ENCODE measurements at places on chromosomes 12 and 14.

DNA sequence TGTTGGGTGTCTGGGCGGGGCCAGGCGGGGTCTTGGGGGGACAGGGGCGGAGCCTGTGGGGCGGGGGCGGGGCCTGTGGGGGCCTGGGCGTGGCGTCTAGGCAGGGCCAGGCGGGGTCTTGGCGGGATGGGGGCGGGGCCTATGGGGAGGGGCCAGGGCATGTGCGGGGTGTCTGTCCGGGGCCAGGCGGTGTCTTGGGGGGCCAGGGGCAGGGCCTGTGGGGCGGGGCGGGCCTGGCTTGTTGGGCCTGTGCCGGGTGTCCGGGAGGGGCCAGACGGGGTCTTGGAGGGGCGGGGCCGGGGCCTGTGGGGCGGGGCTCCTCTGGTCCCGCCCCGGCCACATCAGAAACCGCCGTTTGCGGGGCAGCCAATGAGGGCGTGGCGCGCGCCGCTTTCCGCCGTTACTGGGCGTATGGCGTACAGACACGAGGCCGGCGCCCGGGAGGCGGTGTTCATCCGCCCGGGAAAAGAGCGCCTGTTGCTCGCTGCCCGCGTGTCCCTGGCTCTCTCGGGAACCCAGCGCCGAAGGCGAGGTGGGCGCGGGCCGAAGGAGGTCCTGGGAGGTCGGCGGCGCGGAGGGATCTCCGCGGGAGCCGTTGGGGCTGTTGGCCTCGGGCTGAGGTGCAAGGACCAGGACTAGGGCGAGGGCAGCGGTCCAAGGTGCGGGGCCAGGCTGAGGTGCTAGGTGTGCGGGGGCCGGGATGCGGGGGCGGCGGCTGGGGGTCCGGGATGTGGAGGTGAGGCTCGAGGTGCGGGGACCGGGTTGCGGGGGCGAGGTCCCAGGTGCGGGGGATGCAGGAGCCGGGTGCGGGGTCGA is at the start of gene PIWIL1:
Gene PIWIL1, plus strand, starts transcription at position 400 of the 816 bp plus-strand sequence. CDS start 4,705 bp downstream, outside the sequence.
- DNase-seq = no peak

- no peak for DNase-seq
Measured at GRCh38 chr12:25311506-25311905, 60.8 kb upstream of the KRAS start.

DNA sequence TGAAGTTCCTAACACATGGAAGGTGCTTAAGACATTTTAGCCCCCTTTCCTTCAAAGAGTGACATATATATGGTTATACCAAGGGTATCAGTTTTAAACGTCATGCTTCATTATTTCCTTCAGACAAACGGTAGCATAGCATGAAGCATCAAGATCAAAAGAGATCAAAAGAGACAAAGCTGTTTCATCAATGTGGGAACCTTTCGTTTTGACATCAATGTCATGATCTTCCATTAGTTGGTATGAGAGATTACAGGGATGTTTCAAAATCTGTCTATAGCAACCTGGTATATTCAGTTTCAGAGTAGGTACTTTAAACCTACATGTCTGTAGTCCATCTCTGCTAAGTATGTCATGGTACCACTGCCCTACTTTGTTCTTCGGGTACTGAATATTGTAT is 28.3 kb downstream of the PUS7L start:
- DNase-seq = no peak

- DNase-seq = no peak
Measured at GRCh38 chr12:22808860-22809259, 183.9 kb downstream of the ETNK1 start.

GRCh38 chr12:90216815-90217214 is 508.2 kb upstream of the ATP2B1 start:
- DNase-seq = no peak

DNA sequence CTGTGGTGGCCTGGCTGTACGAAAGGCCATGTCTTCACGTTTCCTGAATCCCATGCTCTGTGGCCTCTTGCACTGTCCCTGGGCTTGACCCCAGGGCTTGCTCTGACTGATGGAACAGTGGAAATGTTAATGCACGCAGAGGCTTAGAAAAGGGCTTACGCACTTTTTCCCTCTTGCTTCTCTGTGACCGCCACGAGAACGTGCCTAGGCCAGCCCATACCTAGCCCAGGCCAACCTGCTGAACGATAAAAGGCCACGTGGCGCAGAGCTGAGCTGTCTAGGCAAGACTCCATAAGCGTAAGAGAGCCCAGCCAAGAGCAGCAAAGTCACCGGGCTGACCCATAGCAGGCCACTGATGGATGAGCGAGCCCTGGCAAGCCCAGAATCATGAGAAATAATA is 18.3 kb downstream of the TTC7B start:
- no peak for DNase-seq

DNA sequence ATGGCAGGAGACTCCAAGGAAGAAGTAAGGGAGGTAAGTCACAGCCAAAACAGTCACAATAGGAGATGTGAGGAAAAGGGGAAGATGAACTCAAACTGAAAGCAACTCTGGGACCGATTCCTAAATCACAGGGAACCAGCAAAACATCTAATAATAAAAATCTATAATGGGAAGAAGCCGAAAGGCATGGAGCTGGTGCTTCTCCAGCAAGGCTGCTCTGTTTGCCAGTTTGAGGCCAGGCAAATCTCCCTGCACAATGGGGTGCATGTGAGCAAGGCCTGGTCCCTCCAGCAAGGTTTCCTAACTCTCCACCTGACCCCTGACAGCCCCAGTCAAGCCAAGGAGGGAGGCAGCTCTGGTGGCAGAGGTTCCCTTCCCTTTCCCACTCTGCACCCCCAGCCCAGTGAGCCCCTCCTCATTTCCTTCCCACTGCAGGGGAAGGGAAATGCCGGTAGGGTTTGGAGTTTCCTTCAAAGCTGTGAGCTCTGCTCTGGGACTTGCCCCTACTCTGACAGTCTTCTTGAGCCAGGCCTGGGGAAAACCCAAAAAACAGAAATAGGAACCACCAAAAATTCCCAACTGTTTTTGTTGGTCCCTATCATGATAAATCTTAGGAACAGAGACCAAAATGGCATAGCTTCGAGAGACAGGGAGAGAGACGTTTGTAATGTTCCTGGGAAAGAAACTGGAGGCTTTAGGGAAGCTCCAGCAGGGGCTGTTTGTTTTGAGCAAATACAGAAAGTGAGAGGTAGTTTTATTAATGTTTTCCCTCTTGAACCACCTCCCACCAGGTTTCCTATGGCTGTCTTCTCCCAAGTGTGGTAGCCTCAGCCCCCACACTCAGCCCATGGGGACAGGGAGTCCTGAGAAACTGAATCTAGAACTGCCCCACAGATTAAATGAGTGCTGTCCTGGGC is 34.6 kb downstream of the FMNL3 start:
- no peak for DNase-seq

GRCh38 chr12:115569345-115570068 is 708.0 kb downstream of the MED13L start:
- no peak for DNase-seq

DNA sequence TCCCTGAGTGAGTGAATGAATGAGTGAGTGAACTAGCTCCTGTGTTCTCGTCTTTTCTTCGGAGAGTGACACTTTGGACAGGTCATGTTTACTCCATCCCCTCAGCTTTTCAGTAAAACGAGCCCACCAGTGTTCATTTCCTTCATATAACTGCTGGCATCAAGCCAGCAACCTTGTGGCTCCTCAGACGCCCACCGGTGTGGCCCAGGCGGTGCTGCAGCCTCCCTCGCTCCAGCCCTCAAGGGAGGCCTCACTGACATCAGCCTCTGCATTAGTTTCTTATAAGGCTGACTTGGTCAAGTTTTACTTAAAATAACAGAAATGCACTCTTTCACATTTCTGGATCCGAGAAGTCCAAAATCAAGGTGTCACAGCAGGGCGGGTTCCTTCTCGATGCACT is 188.0 kb downstream of the ZFP36L1 start:
- DNase-seq = no peak

DNA sequence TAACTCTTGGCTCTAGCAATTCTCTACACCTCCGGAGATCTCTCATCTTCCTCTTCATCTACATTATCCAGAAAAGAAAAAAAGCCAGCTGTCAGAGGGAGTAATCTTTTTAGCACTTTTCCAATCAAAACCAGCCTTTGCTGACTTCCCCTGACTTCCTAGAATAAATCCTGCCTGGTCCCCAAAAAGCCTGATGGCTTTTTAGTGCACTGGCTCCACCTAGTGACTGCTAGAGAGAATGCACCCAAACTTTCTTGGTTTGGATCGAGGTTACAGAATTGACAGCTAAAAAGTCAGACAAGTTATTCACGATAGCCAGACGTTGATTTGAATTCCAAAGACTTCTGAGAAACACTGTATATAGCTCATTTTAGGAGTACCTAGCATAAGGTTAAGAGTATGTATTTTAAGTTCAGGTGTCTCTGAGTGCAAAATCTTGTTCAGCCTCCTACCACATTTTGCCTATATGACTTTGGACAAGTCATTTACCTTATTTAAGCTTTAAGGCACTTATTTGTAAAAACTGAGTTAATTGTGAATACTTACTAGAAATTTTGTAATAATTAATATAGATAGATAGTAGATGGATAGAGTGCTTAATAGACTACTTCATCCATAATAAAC is 185.7 kb upstream of the GRIN2B start:
- DNase-seq = peak; percentile 11

DNA sequence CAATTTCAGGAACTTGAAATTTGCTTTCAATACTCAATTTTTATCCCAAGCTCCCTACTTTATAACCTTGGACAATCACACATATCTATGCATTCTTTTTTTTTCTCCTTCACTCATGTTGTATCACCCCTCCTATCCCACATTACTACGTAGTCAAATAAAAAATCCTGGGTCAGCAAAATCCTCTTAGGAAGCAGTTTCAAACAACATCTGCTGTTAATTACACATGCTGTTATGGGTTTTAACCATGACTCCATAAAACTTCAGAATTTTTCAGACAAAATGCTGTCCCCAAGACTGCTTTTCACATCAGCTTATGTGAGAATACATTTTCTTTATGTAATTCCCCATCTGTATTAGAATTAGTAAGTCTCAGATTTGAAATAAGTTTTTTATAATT is 61.7 kb downstream of the LRFN5 start:
- DNase-seq = no peak

GRCh38 chr12:97685360-97685759 is 222.8 kb downstream of the RMST start:
- no peak for DNase-seq

- no peak for DNase-seq
Measured at GRCh38 chr12:125794401-125794800, 729.2 kb downstream of the AACS start.

DNA sequence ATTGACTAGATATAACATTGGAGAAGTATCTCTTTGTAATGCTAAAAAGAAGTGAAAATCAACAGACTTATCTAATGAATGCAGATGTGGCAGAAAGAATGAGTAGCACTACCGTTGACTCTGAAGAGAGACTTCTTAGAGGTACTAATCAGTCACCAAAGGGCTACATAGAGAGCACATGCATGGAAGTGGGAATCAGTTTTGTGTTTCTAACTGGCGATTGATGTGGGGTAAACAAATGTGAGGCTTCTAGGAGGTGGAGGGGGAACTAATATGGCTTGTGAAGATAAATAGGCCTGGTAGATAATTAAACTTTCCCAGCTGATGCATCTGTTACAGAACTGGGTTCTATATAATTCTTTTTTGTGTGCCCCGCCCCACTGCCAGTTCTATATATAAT is 10.5 kb downstream of the COCH start:
- DNase-seq = no peak

- no peak for DNase-seq
Measured at GRCh38 chr12:103326190-103326589, 169.6 kb downstream of the C12orf42 start.

- DNase-seq = no peak
Measured at GRCh38 chr12:57087691-57088353, 1.1 kb upstream of the NAB2 start.

DNA sequence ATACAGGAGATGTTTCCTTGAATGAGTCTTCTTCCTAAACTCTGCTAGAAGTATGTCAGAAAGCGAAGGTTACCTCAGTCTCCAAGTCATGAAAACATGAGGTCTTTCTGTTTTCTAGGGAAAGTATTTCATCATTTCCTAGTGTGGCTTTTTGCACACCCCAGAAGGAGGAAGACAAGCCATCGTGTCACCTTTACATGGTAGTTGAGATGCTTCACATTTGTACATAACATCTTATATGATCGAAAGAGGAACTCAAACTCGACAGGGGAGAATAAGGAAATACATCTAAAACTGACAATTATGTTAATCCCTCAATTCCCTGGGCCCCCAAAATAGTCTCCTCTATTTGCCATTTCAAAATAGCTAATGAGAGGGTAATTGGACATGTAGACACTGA is 214.1 kb upstream of the PLEKHG7 start:
- no peak for DNase-seq

GRCh38 chr12:68675101-68675842 is 11.5 kb upstream of the NUP107 start:
- no peak for DNase-seq

DNA sequence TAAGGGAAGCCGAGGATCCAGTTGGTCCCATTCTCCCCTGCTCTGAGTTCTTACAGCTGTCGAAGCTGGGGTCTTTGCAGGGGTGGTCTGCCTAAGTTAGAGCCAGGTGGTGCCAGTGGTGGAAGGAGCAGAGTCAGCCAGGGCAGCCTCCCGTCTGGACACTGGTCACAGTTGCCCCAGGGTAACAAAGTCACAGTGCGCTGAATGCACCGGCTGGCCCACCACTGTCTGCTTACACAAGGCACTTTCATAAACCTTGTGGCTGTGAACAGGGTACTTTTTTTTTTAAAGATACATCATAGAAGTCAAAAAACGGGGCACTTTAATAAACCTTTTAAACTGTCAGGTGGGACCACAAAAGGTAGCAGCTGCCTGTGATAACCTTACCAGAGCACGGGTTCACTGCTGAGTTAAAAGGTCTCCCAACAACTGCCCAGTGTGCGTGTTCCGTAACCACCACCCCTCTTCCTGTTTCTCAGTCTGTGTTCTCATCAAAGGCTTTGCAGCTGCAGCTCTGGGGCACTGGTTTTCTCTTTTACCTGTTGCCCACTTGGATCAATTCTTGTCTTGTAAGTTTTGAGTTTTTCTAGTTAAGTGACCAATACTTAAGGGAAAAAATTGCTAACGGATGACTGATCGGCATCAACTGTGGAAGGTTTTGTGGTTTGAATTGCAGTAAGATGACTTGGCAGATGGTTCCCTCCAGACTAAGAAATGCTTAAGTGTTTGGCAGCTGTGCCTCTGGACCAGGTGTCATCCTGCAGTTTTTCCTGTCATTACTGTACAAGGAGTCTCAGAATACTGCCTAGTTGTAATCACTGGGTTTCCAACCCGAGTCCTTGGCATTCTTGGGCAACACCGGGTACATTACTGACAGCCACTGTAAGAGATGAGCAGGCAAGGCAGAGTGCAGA is 55.9 kb downstream of the DYNC1H1 start:
- no peak for DNase-seq

DNA sequence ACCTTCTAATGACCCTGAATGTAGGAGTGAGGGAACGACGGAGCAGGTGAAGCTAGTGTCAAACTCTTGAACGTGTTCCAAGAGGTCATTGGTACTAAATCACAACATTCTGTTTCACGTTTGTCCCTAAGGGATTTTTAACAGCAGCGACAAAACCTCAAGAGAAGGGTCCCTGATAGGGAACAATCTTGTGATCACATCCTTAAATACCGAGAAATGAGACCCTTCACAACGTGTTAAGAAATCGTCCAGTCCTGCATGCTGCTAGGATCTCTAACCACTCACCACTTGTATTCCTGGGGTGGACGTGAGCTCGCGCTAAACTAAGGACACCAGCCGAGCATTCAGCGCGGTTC is 134.1 kb upstream of the KRAS start:
- DNase-seq = no peak

All from cerebellar nuclear complex (tissue), 1 donor.